ENCODE measurements at places on chromosomes 7 and 10. TPM values are rescaled to one million over a fixed set of nuclear protein-coding genes. Genes with fewer than 3 reads are reported as not detected.

The CRTAC1 gene
- polyA plus RNA-seq, result not detected

The AOAH gene
- not detected for polyA plus RNA-seq

The SHTN1 gene
- polyA plus RNA-seq, result 1.9 TPM

The LFNG gene
- polyA plus RNA-seq, result 5.3 TPM

The VWA2 gene
- polyA plus RNA-seq, result not detected

The DTX2 gene
- 7.1 TPM for polyA plus RNA-seq

The C10orf90 gene
- not detected for polyA plus RNA-seq

The OPN4 gene
- not detected for polyA plus RNA-seq

The SYT15 gene
- polyA plus RNA-seq, result 0.68 TPM

The ATRNL1 gene
- polyA plus RNA-seq, result 0.13 TPM

The ZRANB1 gene
- polyA plus RNA-seq, result 11.2 TPM

The ADRA2A gene
- not detected for polyA plus RNA-seq

The ZNF736 gene
- 1.9 TPM for polyA plus RNA-seq

The CABCOCO1 gene
- 0.19 TPM for polyA plus RNA-seq

The TMEM139 gene
- polyA plus RNA-seq, result 0.07 TPM

The ASAH2 gene
- 0.31 TPM for polyA plus RNA-seq

The CTAGE8 gene
- not detected for polyA plus RNA-seq

The VSTM4 gene
- polyA plus RNA-seq, result 2.4 TPM

The CDHR1 gene
- polyA plus RNA-seq, result not detected

The AVL9 gene
- polyA plus RNA-seq, result 13.1 TPM

The CPXM2 gene
- polyA plus RNA-seq, result not detected

The C10orf67 gene
- polyA plus RNA-seq, result 0.14 TPM

The ANXA8 gene
- polyA plus RNA-seq, result 1.1 TPM

The INMT gene
- polyA plus RNA-seq, result 0.39 TPM

The CWF19L1 gene
- 8.8 TPM for polyA plus RNA-seq

The CACNA2D1 gene
- 5.8 TPM for polyA plus RNA-seq

The ATOH7 gene
- polyA plus RNA-seq, result not detected

The ITIH5 gene
- polyA plus RNA-seq, result 0.07 TPM

The CDC14C gene
- not detected for polyA plus RNA-seq

The MYL7 gene
- polyA plus RNA-seq, result 0.24 TPM
